SK-N-MC (cell line): ENCODE measurements at places on chromosomes 7 and 10.

GRCh38 chr7:87473986-87474385 is 1.5 kb downstream of the ABCB4 start:
- no peak for DNase-seq

- DNase-seq: no peak
These were observed 161.6 kb downstream of the LRMDA start for GRCh38 chr10:75592791-75593643.

- no peak for DNase-seq
These were observed 1158.9 kb upstream of the CELF2 start for GRCh38 chr10:9858816-9859215.

GRCh38 chr10:98041352-98042043 is 11.1 kb upstream of the CRTAC1 start:
- DNase-seq: no peak

GRCh38 chr10:113995201-113995600 is 48.5 kb upstream of the ADRB1 start:
- no peak for DNase-seq

DNA sequence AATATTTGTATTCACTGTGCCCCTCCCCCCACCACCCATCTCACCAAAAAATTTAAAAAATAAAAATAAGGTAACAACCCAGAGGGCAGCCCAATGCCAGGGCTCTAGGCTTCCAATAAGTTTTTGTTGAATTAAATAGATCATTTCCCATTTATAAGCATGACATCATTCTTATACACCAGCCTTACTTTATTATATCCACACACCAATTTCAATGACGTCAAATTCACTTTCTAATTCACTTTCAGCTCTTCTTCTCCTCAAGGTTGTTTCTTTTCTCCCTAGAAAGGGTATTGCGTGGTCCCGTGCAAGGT is 1.2 kb upstream of the DKK1 start:
- no peak for DNase-seq

GRCh38 chr10:129381741-129382140 is 85.3 kb upstream of the MGMT start:
- no peak for DNase-seq

- DNase-seq: no peak
These were observed 231.7 kb downstream of the USP6NL start for GRCh38 chr10:11379771-11380170.

- DNase-seq: no peak
These were observed 56.3 kb upstream of the NCAPG2 start for GRCh38 chr7:158760936-158761335.

GRCh38 chr7:152148706-152149105 is 123.2 kb downstream of the GALNT11 start:
- no peak for DNase-seq

DNA sequence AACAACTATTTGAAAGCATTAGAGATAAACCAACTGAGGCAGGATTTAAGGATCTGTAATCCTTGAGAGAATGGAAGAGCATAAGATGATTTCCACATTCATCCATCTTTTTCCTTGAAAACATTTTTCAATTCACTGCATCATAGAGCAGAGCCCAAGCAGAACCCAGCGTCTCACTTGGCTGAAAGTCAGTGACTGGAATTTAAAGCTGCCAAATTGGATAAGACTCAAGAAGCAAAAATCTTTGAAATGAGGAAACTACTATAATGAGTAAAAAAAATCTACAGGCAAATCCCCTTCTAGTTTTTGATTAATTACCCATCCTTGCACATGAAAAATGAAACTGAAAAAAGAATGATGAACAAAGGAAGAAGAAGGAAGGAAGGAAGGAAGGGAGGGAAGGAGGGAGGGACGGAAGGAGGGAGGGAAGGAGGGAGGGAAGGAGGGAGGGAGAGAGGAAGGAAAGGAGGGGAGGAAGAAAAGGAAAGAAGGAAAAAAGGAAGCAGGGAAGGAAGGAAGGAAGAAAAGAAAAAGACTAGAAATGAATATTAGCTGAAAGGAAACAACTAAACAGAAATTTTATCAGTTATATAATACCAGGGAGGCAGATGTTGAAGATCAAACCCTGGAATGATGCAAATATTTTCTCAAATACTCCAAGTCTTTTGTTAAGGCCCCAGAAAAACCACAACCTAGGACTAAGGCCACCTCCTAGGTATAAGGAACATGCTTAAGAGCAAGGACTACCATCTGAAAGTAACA is 336.3 kb upstream of the MAGI2 start:
- no peak for DNase-seq

- DNase-seq: no peak
These were observed 314.6 kb downstream of the FRMD4A start for GRCh38 chr10:14016011-14016536.

GRCh38 chr7:80088705-80089104 is 45.9 kb upstream of the GNAI1 start:
- no peak for DNase-seq

GRCh38 chr10:53357587-53357986 is 585.0 kb upstream of the MBL2 start:
- DNase-seq: no peak

GRCh38 chr7:132049462-132050304 is 493.3 kb upstream of the PODXL start:
- no peak for DNase-seq

DNA sequence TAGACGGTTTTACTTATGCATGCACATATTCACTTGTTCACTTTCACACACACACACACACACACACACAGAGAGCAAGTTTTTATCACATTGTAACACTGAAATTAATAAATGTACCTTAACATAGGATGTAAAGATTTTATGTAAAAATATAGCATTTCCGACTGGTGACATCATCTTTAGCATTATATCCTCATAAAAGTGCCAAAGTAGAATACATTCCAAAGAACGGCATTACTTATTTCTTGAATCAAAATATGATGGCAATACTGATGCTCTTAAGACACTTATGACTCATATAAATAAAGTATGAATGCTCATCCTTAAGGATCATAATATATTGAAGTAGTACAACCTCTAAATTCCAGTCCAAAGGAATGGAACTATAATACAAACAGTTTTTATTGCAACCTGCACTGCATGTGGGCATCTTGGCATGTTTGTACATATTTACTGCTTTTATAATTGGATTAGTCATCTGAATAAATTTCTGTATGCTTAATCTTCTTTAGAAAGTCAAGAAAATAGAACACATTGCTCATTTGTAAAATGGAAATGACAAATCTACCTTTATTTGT is 290.0 kb upstream of the SEMA3A start:
- peak; percentile 8 for DNase-seq

DNA sequence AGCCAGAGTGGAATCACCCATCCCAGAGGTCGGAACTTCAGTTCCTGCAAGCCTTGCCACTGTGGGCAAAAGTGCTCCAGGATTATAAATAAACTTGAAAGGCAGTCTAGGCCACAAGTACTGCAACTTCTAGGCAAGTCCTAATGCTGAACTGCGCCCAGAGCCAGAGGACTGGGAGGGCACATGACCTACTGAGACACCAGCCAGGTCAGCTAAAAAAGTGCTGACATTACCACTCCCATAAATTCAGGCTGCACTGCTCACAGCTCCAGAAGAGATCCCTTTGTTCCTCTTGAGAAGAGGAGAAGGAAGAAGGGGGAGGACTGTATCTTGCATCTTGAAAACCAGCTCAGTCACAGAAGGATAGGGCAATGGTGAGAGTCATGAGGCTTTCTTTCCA is 1084.1 kb upstream of the PHF14 start:
- no peak for DNase-seq

- DNase-seq: no peak
These were observed 14.9 kb upstream of the SRGN start for GRCh38 chr10:69073026-69073425.

- DNase-seq: no peak
These were observed 99.8 kb downstream of the DYNC2I1 start for GRCh38 chr7:158955932-158956804.

DNA sequence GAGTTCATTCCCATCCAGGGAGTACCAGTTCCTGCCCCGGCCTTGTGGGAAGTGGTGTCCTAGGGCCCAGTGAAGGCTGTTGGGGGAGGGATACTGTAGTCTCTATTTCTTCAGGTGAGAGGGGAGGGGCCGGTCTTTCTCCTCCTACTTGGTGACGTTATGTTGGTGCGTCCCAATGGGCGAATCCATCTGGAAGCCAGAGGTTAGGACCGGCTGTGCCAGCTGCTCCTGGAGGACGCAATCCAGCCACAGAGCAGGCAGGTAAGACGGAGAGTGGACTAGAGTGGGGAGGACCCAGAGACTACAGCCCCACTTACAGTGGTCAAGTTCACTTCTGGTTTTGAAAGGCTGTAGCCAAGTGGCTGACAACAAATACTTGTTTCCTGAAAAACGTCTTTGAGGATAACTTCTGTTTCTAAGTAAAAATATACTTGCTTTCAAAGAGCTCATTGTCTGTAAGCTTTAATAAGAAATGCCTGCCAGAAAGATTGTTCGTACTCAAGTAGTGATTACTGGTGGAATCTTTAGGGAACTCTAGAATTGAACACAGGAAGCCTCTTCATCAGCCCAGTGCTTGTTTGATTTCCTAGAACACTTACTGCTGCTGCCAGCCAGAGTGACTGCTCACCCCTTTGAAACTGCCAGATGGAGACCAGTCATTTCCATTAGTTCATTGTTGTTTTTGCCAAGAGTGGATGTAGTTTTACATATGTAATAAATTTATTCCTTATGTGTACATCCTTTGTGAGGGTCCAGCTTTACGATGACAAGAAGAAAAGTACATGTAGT is 25.4 kb downstream of the RBM33 start:
- DNase-seq: no peak

DNA sequence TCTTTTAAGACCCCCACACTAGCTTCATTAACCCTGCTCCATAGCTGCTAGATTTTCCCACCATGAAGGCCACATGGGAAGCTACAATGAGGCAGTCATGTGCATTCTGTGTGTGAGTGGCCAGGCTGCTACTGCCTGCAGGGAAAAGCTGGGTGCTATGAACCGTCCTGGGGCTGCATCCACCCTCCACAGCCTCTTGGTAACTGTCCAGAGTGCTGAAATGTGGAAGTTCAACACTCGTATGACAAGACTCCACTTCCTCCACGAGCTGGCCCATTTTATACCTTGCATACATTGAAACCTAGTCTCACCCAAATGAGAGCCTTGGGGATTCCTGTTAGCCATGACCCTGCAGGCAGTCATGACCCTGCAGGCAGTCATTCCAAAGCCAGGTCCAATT is 59.4 kb downstream of the CUZD1 start:
- DNase-seq: no peak

DNA sequence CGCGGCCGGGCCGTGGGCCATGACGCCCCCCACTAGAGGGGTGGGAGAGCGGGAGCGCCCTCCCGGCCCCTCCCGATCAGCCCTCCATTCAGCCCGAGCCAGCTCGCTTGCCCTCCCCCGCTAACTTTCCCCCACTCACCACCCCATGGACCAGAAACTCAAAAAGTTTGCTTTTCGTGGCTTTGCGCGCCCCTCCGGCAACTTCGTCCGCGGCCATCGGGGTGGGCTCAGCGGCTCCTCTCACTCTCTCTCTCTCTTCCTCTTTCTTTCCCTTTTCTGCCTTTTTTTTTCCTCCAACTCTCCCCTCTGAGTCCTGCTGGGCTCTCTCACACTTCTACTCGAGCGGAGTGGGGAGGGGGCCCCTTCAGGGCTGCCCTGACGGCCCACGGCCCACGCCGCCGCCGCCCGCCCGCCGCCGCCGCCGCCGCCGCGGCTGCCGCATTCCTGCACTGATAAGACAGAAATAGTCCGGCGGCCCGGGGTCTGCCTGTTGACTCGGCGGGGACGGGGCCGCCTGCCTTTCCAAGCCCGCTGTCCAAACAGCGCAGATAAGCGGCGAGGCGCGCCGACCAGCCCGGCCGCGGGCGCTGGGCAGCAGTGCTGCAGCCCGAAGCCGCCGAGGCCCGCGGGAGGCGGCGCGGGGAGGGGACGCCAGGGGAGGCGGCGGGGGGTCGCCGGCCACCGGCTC is at the start of gene SMARCD3:
SMARCD3 (minus strand) TSS at position 349 of the 688 bp plus-strand sequence; CDS start at position 217, 132 bp downstream.
- DNase-seq: no peak

GRCh38 chr7:23299770-23300300 is 696 bp downstream of the MALSU1 start:
- DNase-seq: no peak
